ENCODE measurements at places on chromosomes 7 and 10. TPM values are rescaled to one million over a fixed set of nuclear protein-coding genes. Genes with fewer than 3 reads are reported as not detected.

MRLN gene
- total RNA-seq: not detected

BAIAP2L1 gene
- 5.1 TPM for total RNA-seq

GHRHR gene
- not detected for total RNA-seq

NRCAM gene
- total RNA-seq: 14.8 TPM

PKD2L1 gene
- total RNA-seq: not detected

GPR26 gene
- not detected for total RNA-seq

ANKRD22 gene
- total RNA-seq: not detected

EPHB4 gene
- 191 TPM for total RNA-seq

AMPH gene
- not detected for total RNA-seq

TRIM74 gene
- not detected for total RNA-seq

AS3MT gene
- total RNA-seq: 0.58 TPM

CYP2C19 gene
- total RNA-seq: not detected

HOXA10 gene
- total RNA-seq: 10.3 TPM

BICC1 gene
- 22.9 TPM for total RNA-seq

PVRIG gene
- not detected for total RNA-seq

PPP1R17 gene
- not detected for total RNA-seq

SFRP5 gene
- not detected for total RNA-seq

CROT gene
- total RNA-seq: 8.9 TPM

SMKR1 gene
- 2.0 TPM for total RNA-seq

RBP4 gene
- not detected for total RNA-seq

HOXA9 gene
- total RNA-seq: 36.1 TPM

NOD1 gene
- total RNA-seq: 41.0 TPM

THSD7A gene
- total RNA-seq: 31.6 TPM

IGFBP3 gene
- 247 TPM for total RNA-seq

SPDYE2 gene
- not detected for total RNA-seq

C10orf53 gene
- total RNA-seq: not detected

TES gene
- total RNA-seq: 73.9 TPM

VWC2 gene
- not detected for total RNA-seq

HPS1 gene
- total RNA-seq: 69.5 TPM

Data from glomerular endothelial cell (primary cell).